NCI-H446 (cell line): ENCODE measurements at places on chromosomes 13 and 19.

- no peak for DNase-seq
Observed at GRCh38 chr13:109998684-109999533, 212.5 kb upstream of the IRS2 start.

- no peak for DNase-seq
Observed at GRCh38 chr13:27401210-27401609, 23.2 kb upstream of the GTF3A start.

GRCh38 chr19:51372021-51372648 is 319 bp downstream of the NKG7 start:
- no peak for DNase-seq

DNA sequence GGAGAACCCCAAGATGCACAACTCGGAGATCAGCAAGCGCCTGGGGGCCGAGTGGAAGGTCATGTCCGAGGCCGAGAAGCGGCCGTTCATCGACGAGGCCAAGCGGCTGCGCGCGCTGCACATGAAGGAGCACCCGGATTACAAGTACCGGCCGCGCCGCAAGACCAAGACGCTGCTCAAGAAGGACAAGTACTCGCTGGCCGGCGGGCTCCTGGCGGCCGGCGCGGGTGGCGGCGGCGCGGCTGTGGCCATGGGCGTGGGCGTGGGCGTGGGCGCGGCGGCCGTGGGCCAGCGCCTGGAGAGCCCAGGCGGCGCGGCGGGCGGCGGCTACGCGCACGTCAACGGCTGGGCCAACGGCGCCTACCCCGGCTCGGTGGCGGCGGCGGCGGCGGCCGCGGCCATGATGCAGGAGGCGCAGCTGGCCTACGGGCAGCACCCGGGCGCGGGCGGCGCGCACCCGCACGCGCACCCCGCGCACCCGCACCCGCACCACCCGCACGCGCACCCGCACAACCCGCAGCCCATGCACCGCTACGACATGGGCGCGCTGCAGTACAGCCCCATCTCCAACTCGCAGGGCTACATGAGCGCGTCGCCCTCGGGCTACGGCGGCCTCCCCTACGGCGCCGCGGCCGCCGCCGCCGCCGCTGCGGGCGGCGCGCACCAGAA is 1.1 kb downstream of the SOX1 start:
- DNase-seq = no peak

GRCh38 chr19:8592231-8593009 is 15.2 kb upstream of the MYO1F start:
- DNase-seq = no peak

DNA sequence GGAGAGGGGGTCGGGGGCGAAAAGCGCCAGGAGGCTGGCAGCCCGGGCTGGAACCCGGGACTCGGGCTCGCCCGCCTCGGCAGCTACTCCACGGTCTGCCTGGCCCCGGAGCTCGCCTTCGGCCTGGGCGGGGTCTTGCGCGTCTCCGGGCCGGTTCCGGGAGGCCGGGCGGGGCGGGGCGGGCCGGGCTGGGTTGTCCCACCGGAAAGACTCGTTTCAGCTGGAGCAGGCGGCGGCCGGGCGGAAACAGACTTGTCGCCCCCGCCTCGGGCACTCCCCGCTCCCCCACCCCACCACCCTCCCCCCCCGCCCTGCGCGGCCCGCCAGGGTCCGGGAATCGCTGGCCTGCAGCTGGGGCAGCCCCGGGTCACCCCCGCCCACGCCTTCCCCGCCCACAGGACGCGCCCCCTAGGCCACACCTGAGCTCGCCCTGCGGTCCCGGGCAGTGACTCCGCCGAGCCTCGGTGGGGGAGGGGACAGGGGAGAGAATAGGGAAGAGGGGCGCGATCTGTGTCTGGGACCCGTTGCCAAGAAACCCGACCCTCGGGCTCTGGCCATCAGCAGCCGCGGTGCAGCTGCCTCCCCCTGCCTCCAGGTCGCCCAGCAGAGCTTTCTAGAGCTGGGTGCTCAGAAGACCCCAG is 109.4 kb downstream of the KCTD15 start:
- no peak for DNase-seq

DNA sequence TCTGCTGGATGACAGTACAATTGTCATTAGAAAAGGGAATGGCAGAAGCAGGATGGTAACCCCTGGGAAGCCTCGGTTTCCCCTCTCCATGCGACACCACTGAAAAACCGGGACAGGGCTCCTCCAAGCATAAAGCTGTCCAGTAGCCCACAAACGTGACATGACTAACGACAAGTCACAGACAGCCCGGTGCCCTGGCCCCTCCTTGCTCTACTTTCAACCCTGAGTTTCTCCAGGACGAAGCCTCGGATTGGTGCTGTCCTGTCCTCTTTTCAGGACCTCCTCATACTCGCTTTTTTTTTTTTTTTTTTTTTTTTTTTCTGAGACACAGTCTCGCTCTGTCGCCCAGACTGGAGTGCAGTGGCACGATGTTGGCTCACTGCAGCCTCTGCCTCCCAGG is 16.3 kb downstream of the DPP9 start:
- DNase-seq = no peak

GRCh38 chr19:33811736-33812387 is 15.2 kb downstream of the KCTD15 start:
- no peak for DNase-seq

DNA sequence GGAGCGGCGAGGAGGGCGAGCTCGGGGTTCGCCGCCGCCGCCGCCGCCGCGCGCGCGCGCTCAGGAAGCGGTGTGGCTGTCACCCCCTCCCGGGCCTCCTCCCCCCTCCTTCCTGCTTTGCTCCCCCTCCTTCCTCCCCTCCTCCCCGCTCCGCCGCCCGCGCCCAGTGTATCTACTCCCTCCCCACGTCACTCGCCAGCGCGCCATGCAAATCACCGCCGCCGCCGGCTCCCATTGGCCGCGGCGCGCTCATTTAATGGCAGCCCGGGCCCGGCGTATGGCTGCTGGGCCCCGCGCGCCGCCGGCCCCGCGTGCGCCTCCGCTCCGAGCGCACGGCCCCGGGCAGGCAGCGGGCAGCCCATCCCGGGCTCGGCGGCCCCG is 335 bp upstream of the SOX1 start:
- no peak for DNase-seq

DNA sequence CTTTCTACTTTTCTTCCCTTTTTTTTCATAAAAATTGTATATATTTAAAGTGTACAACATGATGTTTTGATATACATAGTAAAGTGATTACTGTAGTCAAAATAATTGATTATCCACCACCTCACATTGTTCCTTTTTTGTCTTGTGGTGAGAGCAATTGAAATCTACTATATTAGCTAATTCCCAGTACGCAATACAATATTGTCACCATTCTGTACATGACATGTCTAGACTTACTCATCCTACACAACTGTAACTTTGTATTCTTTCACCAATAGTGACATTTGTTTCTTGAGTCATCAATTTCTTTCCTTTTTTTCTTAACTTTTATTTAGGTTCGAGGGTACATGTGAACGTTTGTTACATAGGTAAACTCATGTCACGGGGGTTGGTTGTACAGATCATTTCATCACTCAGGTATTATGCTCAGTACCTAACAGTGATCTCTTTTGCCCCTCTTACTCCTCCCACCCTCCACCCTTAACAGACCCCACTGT is 265.2 kb downstream of the KCNRG start:
- DNase-seq = no peak

DNA sequence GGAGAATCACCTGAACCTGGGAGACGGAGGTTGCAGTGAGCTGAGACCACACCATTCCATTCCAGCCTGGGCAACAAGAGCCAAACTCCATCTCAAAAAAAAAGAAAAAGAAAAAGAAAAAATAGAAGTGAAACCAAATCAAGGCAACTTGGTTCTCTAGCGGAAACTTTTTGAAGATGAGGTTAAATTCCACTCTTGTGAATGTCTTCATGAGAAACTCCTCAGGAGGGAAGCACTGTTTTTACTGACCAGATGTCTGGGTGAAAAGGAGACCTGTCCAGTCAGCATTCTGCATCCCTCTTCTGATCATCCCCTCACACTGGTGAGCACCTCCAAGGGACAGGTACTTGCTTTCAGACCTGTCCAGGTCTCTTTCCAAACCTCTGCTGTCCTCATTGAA is 15.8 kb downstream of the BRD4 start:
- DNase-seq = no peak

- no peak for DNase-seq
Observed at GRCh38 chr13:50740052-50740741, 103.3 kb downstream of the DLEU7 start.

DNA sequence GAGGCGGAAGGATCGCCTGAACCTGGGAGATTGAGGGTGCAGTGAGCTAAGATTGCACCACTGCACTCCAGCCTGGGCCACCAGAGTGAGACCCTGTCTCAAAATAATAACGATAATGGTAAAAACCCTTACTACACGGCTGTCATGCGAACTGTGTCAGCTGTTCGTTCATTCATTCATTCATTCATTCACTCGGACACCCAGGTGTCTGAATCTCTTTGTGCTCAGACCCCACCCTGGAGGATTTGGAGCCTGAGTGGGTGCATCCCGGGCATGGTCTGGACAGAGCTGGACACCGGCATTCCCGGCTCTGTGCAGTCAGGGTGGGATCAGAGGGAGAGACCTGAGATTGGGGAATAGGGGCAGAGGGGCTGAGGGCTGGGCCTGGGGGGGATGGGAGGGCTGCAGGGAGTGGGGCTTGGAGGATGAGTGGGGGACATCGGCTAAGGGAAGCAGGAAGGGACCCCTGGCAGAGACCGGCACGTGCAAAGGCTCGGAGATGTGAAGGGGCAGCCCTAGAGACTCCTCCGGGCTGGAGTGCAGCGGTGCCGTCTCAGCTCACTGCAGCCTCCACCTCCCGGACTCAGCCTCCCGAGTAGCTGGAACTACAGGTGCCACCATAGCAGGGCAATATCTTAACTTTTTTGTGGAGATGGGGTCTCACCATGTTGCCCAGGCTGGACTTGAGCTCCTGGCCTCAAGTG is 31.6 kb upstream of the TCF3 start:
- no peak for DNase-seq

DNA sequence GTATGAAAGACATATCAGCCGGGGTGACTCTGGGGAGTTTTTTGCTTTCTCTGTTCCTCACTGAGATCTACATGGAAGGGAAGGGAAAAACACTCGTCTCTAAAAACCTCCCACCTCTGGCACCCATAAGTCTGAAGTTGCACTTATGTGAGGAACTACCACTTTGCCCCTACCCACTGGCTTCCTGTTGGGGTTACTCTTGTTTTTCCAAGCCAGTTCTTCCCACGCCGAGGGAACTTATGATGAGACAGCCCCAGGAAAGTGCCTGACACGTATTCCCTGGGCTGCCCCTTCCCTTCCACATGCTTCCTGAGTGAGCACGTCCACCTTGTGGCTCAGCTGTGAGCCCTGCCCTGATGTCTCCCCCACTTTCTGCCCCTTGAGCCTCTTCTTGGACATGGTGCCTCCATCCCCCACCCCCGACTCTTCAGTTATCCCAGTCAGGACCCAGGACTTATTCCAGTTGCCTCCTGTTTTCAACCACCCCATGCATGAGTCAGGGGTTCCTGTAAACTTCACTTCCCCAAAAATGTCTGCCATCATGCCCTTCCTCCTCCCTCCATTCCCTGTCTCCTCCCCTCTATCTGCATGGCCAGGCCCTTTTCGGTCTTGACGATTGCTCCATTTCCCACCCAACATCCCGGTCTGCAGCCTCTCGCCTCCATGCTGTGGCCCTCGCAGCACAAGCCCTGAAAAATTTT is 5.1 kb upstream of the SIGLEC7 start:
- DNase-seq = no peak

DNA sequence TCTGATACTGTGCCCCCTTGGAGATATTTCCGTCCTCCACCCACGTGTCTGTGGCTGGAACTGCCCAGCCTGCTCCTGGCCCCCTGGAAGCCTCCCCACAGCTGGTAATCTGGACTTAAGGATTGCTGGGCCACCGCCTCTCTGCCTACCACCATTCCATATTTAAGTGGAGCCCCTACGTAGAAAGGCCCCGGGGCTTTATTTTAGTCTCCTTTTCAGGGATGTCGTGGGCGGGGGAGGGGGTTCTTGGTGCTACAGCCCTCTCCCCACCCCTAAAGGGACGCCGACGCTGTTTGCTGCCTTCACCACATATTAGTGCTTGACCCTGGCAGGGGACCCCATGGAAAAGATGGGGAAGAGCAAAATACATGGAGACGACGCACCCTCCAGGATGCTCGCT is 2.7 kb upstream of the NOP53 start:
- DNase-seq = no peak

DNA sequence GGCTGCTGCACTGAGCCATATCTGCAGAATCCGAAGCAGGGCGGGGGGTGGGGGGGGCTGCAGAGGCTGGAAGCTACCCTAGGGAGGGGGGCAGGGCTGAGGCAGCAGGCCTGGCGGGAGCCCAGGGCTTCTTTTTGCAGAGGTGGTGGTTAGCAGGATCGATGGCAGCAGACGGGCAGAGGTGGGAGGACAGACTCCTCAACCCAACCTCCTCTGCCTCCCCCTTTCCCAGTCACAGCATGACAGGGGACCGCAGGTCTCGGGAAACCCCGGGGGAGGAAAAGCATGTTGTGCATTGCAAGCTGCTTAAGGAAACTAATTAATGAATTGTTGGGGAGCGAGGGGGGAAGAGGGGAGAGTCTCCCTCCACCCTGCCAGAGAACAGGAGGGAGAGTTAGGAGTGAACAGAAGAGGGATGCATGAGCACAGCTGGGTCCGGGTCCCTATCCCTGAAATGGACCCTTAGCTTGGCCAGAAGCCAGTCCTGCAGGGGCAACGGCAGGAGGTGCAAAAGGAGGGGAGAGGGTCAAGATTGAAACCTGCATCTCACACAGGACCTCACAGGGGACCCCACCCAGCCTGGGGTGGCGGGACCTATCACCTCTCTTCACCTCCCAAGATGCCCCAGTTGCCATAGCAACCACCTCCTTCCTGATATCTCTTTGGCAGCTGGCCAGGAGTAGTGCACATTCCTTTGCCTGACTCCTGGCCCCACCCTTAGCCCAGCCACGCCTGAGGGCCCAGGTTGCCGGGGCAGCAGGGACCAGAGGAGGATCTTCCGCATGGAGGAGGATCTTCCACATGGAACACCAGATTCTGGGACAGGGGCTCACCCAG is 1.8 kb downstream of the FXYD7 start:
- no peak for DNase-seq

GRCh38 chr13:28532388-28533124 is 37.6 kb upstream of the FLT1 start:
- DNase-seq = no peak

- DNase-seq = no peak
Observed at GRCh38 chr13:107743100-107743499, 472.2 kb downstream of the LIG4 start.

- no peak for DNase-seq
Observed at GRCh38 chr13:24087605-24088225, 72.8 kb upstream of the SPATA13 start.
